ENCODE measurements at places on chromosomes 2 and 18. TPM values are rescaled to one million over a fixed set of nuclear protein-coding genes. Genes with fewer than 3 reads are reported as not detected.

The NGEF gene
- 1.3 TPM for total RNA-seq

The LTBP1 gene
- total RNA-seq: 80.2 TPM

GRCh38 chr2:199309411-199309810, 148.3 kb downstream of the SATB2 start:
- DNase-seq: no peak

DNA sequence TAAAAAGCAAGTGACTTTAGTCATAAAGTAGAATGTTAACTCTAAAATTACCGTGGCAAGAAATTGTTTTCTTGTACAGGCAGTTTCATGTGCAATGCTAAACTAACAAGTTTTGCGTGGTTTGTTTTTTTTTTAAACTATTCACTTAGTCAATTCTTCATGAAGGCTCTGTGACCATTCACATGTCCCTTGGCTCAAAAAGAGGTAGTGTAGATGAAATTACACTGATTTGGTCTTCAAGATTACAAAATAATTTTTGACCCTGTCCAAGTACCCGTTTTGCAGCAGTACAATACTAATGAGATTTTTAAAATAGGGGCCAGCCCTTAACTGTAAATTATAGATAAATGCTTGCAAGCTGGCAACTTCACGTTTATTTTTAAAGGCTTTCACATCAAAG, 1.3 kb downstream of the TMEM131 start:
- no peak for DNase-seq

DNA sequence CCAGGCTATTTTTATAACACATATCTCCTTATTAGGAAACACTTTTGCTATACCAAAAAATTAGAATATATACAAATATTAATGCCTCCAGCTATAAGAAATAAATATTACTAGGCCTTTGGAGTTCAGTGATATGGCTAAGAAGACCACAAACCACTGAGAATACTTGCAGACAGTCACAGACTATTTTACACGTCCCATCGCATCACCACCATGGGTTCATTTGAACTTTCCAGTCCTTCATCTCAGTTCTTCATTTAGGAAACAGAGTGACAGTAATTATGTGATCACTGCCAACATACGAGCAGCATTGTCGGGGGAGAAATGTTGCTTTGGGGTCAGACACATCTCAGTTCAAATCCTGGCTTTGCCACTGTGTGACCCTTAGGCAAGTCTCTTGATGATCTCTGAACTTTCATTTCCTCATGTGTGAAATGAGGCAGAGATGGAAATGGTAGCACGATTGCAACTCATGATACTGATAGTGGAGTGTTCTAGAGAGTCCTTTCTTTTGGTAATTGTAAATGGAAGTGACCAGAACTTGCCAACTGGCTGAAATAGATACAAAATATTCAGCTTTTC, 138.9 kb upstream of the NRP2 start:
- no peak for DNase-seq

- no peak for DNase-seq
These were observed 828.6 kb upstream of the FSHR start for GRCh38 chr2:49982871-49983270.

GRCh38 chr2:233853353-233853752, 982 bp downstream of the HJURP start:
- DNase-seq: no peak

- DNase-seq: no peak
These were observed 19.2 kb downstream of the DTNA start for GRCh38 chr18:34729264-34729663.

DNA sequence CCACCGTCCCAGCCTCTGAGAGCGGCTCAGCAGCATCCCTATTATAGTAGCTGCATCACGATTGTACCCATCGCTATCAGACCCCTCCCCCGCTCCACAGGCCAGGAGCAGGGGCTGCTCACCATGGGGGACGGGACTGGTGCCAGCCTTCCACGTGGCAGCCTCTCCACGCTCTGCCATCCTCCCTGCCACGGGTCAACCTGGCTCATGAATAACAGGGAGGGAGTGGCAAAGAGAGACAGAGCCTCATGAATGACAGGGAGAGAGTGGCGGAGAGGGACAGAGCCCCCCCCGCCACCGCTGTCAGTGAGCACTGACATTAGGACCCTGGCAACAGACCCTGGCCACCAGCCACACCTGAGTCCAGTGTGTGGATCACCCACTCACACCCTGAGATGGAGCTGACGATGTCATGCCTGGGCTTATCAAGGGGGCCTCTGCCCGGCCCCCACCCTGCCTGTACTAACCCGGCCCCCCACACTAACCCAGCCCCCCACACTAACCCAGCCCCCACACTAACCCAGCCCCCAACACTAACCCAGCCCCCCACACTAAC, 16.9 kb downstream of the CROCC2 start:
- no peak for DNase-seq

- DNase-seq: no peak
These were observed 246.0 kb downstream of the TSN start for GRCh38 chr2:122001441-122001874.

DNA sequence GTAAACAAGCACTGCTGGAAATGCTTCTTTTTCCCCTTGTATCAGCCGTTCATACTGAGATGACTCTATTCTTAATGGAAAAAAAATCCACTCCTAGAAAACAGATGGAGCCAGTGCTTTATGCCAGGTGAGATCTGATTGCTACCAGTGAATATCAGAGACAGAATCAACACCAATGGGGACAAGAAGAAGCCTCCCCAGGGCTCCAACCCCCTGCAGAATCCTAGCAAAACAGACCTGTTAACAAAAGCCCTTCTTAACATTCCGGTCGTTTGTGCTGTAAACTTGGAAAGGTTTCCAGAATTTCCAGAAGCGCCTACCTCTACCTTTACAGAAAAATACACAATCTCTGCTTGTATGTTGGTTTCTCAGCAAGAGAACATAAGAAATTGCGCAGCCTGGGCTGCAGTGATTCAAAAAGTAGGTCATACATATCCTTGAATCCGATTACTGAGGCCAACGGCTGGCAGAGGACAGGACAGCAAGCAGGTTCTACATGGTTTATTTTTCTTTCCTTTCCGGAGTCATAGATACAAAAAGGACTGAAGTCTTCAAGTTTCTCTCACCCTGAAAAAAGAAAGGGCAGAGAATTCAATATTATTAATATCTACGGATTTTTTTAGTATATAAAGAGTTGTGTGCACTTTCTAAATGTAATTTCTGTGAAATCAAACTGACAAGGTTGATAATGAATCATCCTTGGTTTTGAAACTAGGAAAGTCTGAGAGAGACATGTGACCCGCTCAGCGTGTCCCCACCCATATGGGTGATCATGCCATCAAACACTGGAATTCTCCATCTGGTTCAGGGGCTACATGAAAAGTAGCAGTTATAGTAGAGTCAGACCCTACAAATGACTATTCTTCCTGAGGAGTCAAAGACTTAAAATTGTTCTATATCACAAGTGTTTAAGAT, 266.7 kb upstream of the MGAT5 start:
- no peak for DNase-seq

DNA sequence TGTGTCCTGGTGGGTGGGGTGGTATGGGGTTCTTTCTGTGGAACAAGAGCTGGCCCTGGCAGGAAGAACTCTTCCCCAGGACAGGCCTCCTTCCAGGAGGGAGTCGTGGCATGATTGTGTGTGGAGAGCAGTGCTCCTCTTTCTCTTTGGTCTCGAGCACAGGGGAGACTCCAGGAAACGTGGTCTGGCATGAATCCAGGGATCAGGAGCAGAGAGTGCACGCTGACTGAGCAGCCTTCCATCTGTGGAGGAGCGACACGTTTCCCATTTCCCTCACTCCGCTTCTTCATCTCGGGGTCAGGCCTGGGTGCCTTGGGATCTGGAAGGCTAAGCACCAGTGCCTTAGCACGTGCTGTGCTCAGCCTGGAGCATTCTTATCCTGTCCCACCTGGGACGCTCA, 132.0 kb upstream of the HDAC4 start:
- DNase-seq: no peak

All from mesothelial cell of epicardium (in vitro differentiated cells).